Right ventricle myocardium inferior (tissue), 1 donor: ENCODE measurements at places on chromosomes 13 and 19. TPM values are rescaled to one million over a fixed set of nuclear protein-coding genes. Genes with fewer than 3 reads are reported as not detected.

URAD gene
- not detected for total RNA-seq

NALCN gene
- 8.7 TPM for total RNA-seq

RNF17 gene
- not detected for total RNA-seq

CD37 gene
- 9.1 TPM for total RNA-seq

CAPS gene
- 3.8 TPM for total RNA-seq

TNNI3 gene
- total RNA-seq, result 4,708 TPM

SCN1B gene
- 44.3 TPM for total RNA-seq

GPR4 gene
- total RNA-seq, result 5.4 TPM

TTYH1 gene
- 2.8 TPM for total RNA-seq

LMTK3 gene
- 0.70 TPM for total RNA-seq

CCDC70 gene
- total RNA-seq, result not detected

PTH2 gene
- total RNA-seq, result not detected

ATXN8OS gene
- total RNA-seq, result not detected

PIH1D1 gene
- total RNA-seq, result 32.4 TPM

RPL28 gene
- 664 TPM for total RNA-seq

TGDS gene
- 5.2 TPM for total RNA-seq

PRDX2 gene
- total RNA-seq, result 692 TPM

MAU2 gene
- 31.8 TPM for total RNA-seq

ZSCAN1 gene
- not detected for total RNA-seq

ZNF709 gene
- 2.1 TPM for total RNA-seq

GTF2F1 gene
- total RNA-seq, result 29.6 TPM

RFX1 gene
- total RNA-seq, result 15.4 TPM

MBNL2 gene
- 69.1 TPM for total RNA-seq

CEACAM3 gene
- total RNA-seq, result 0.32 TPM

DAPK3 gene
- total RNA-seq, result 67.5 TPM

KCNJ14 gene
- total RNA-seq, result 0.19 TPM

KLK15 gene
- not detected for total RNA-seq

TSSK6 gene
- total RNA-seq, result 0.32 TPM

APC2 gene
- total RNA-seq, result 0.14 TPM

MICU2 gene
- 60.7 TPM for total RNA-seq
